ENCODE measurements at places on chromosomes 4 and X.

DNA sequence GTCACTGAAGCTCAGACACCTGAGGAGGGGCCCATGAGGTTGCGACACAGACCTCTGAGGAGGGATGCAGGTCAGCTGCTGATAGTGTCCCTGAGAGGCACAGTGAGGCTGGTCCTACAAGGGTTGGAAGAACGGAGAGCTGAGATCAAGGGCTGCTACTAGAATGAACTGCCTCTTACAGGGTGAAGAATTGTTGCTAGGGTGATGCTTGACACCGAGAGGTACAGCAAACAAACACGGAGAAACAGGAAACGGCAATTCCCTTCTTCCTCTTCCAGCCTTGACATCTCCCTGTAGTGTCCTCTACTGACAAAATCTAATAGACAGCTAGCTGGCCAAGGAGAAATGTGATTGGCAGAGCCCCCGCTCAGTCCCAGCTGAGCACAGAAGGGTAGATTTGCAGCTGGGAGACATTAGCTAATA lies 11.8 kb upstream of the HPGDS start:
- DNase-seq, result no peak
- H3K4me1 ChIP-seq, result no peaks in the 10 kb centered on the region
- H3K4me3 ChIP-seq, result no peak overlapping the region
- H3K36me3 ChIP-seq, result no peaks in the 10 kb centered on the region
- no peak overlapping the region for H3K27ac ChIP-seq

DNA sequence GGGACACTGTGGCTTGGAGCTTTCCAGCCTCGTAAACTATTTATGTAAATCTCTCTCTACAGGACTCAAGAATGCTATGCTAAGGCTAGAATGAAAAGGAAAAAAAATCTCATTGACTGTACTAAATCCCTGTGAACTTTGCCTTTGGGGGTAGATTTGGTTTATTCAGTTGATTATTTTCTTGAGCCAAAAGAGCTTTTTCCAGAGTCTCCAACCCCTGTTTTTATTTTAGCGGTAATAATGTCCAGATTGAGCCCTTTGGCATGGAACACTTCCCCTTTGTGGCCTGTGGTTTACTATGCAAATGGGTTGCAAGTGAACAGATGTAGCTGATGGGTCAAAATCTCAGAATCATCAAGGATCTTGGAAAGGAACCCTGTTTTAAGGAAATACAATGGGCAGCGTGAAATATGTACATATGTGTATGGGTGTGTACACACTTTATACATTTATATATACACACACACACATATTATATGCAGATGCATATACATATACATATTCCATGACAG lies 72.9 kb downstream of the FAM9B start:
- no peak overlapping the region for H3K27ac ChIP-seq
- no peaks in the 10 kb centered on the region for H3K36me3 ChIP-seq
- H3K4me1 ChIP-seq, result no peaks in the 10 kb centered on the region
- no peak for DNase-seq

DNA sequence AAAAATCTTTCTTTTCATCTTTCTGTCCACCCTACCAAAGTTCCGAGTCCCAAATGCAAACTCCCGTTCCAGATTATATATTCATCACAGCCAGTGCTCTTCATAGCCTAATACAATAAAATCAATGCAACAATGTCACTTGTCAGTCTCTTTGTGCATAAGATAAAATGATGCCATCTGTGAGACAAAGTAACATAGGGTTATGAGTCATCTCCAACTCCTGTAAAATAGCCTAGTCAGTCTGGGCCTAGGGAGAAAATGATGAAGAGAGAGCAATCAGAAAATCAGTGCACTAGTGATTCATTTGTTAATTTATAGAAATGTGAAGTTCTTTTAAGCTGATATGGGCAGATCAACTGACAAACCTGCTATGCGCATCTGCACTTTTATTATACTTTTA lies 689.1 kb upstream of the DIAPH2 start:
- H3K27ac ChIP-seq, result no peak overlapping the region
- no peak for DNase-seq
- no peaks in the 10 kb centered on the region for H3K4me1 ChIP-seq
- H3K4me3 ChIP-seq, result no peak overlapping the region

- no peaks in the 10 kb centered on the region for H3K36me3 ChIP-seq
- no peaks in the 10 kb centered on the region for H3K27me3 ChIP-seq
- H3K27ac ChIP-seq, result no peak overlapping the region
- no peaks in the 10 kb centered on the region for H3K4me1 ChIP-seq
- no peak for DNase-seq
Observed at GRCh38 chr4:125727931-125728330, 413.2 kb downstream of the FAT4 start.

- no peaks in the 10 kb centered on the region for H3K4me1 ChIP-seq
- H3K36me3 ChIP-seq, result no peaks in the 10 kb centered on the region
- H3K27me3 ChIP-seq, result no peaks in the 10 kb centered on the region
- no peak for DNase-seq
Observed at GRCh38 chr4:124177647-124178425, 534.7 kb downstream of the ANKRD50 start.

DNA sequence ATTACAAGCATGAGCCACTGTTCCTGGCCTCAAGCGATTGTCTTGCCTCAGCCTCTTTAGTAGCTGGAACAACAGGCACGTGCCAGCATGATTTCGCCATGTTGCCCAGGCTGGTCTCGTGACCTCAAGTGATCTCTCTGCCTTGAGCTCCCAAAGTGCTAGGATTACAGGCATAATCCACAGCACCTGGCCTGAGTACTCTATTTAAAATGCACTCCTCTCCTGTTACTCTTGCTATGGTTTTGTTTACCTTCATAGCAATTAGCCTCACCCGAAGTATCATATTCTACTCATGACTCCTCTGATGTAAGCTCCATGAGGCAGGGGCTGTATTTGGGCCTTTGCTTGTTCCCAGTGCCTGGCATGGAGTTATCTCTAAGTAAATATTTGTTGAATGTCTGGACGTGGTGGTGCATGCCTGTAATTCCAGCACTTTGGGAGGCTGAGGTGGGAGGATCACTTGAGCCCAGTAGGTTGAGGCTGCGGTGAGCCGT lies 92.5 kb upstream of the SLC34A2 start:
- H3K36me3 ChIP-seq, result no peaks in the 10 kb centered on the region
- no peak overlapping the region for H3K27ac ChIP-seq
- no peaks in the 10 kb centered on the region for H3K4me1 ChIP-seq
- no peak overlapping the region for H3K4me3 ChIP-seq
- no peak for DNase-seq

DNA sequence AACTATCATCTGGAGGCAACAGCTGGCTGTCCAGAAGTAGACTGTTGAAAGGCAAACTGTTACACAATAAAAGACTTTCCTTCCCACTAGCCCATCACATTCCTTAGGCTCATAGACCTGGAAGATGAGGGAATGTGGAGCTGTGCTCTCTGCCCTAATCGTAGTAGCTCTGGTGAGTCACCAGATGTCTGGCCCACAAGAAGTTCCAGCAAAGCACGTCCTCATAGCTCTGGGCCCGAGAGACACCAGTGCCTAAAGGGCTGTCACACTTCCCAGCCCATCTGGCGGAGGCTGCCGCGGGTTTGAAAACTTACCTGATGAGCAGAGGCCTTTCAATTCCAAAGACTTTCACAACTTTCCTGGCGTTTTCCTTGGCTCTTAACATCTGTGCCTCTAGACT lies 81.7 kb upstream of the STOX2 start:
- no peak for DNase-seq
- H3K36me3 ChIP-seq, result peaks cover 2% of the 10 kb centered on the region
- peaks cover 3% of the 10 kb centered on the region for H3K4me1 ChIP-seq
- H3K4me3 ChIP-seq, result no peak overlapping the region
- H3K27ac ChIP-seq, result no peak overlapping the region
- H3K27me3 ChIP-seq, result peaks cover 15% of the 10 kb centered on the region

DNA sequence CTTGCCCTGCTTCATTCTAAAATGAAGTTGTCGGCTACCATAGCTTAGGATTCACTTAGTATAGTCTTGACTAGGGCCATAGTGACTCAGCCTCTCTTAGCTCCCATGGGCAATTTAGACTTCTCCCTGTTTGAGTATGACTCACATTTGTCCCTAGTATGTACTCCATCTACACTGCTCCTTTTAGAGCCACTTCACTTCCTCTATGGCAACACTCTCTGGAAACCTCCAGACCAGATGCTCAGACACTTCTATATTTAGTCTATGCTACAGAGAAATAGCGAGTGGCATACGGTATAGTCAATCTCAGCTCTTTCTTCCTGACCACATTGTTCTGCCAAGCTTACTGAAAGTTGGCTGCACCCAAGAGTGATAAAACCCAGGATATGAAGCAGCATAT lies 11.2 kb downstream of the MEPE start:
- no peak overlapping the region for H3K27ac ChIP-seq
- peaks cover 4% of the 10 kb centered on the region for H3K4me1 ChIP-seq
- H3K4me3 ChIP-seq, result no peak overlapping the region
- peaks cover 43% of the 10 kb centered on the region for H3K27me3 ChIP-seq
- DNase-seq, result no peak
- no peaks in the 10 kb centered on the region for H3K36me3 ChIP-seq

DNA sequence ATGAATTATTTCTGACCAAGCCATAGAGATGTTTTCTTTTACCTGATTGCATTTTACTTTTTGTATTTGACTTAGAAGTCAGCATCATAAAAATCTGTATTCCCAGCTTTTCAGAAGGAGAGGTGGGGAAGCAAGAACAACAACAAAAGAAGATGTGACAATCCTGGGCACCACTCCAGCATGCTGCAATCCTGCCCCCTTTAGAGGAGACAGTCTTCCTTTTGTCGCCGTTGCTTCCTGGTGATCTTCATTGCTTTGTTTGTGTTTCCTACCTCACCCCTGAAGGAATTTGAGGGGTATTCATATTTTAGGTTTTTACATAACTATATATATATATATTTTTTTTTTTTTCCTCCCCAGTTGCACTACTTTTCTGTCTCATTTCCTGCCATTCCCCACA lies 3.7 kb downstream of the QRFPR start:
- H3K4me3 ChIP-seq, result no peak overlapping the region
- no peak for DNase-seq
- H3K36me3 ChIP-seq, result peaks cover 5% of the 10 kb centered on the region
- peaks cover 11% of the 10 kb centered on the region for H3K4me1 ChIP-seq
- peaks cover 52% of the 10 kb centered on the region for H3K27me3 ChIP-seq

- no peak overlapping the region for H3K4me3 ChIP-seq
- DNase-seq, result no peak
- H3K27me3 ChIP-seq, result no peaks in the 10 kb centered on the region
- no peaks in the 10 kb centered on the region for H3K36me3 ChIP-seq
Observed at GRCh38 chrX:99820197-99820596, 589.9 kb downstream of the PCDH19 start.

DNA sequence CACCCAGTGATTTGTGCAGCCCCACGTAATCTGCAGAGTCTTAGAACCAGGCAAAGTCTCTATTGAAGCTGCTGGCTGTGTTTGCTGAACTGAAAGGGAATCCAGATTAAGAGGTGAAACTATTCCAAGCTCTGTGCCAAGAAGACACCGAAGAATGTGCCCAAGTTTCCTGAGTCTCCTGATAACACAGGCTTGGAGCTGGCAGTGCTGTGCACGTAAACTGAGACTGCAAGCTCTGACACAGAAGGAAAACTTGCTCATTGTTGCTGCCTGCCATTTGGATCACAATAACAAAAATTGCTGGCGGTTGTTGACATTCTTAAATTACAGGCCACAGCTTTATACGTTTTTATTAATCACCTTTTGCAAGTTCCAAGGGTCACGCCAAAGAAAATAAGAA lies 60.2 kb upstream of the VCX3B start:
- no peak overlapping the region for H3K27ac ChIP-seq
- no peaks in the 10 kb centered on the region for H3K27me3 ChIP-seq
- H3K36me3 ChIP-seq, result no peaks in the 10 kb centered on the region
- DNase-seq, result no peak
- H3K4me1 ChIP-seq, result no peaks in the 10 kb centered on the region
- H3K4me3 ChIP-seq, result no peak overlapping the region

- H3K4me3 ChIP-seq, result no peak overlapping the region
- no peaks in the 10 kb centered on the region for H3K27me3 ChIP-seq
- no peaks in the 10 kb centered on the region for H3K36me3 ChIP-seq
Observed at GRCh38 chr4:85486425-85487086, 11.6 kb downstream of the ARHGAP24 start.

DNA sequence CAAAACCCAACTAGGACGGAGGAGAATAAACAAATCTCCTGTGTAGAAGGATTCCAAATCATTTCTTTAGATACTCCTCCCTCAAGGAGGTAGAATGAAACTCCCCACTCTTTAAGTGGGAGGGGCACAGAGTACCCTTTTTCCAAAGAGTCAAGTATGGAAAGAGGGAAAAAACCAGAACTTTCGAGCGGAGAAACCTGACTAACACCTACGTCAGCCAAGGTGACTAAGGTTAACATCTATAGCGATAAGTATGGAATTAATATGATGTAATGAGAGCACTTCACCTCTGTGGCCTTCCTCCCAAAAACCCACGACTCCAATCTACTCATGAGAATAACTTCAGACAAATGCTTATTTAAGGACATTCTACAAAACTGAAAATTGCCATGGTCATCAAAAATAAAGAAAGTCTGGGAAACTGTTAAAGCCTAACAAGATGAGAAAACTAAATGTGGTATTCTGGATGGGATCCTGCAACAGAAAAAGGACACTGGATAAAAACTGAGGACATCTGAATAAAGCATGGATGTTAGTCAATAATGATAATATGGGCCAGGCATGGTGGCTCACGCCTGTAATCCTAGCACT lies 157.0 kb upstream of the MAP3K15 start:
- H3K4me1 ChIP-seq, result peaks cover 49% of the 10 kb centered on the region
- H3K4me3 ChIP-seq, result no peak overlapping the region
- no peak overlapping the region for H3K27ac ChIP-seq
- no peak for DNase-seq
- no peaks in the 10 kb centered on the region for H3K27me3 ChIP-seq
- peaks cover 18% of the 10 kb centered on the region for H3K36me3 ChIP-seq

DNA sequence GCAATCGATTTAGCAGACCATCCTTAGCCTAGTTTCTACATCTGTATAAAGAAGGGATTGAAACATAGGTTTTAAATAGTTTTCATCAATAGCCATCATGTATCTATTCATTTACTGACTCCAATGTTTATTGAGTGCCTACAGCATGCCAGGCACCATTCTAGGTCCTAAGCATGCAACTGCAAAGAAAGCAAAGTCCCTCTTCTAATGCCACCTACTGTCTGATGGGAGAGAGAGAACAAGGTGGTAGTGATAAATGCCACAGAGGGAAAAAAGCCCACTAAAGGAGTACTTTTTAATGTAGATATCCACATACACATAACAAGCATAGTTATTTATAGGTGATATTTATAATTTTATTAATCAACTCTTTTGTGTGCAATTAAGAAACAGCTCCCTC lies 67.6 kb upstream of the PPARGC1A start:
- H3K27ac ChIP-seq, result no peak overlapping the region
- H3K4me3 ChIP-seq, result no peak overlapping the region
- H3K36me3 ChIP-seq, result no peaks in the 10 kb centered on the region
- no peaks in the 10 kb centered on the region for H3K4me1 ChIP-seq
- H3K27me3 ChIP-seq, result no peaks in the 10 kb centered on the region

GRCh38 chr4:56817840-56818491 lies 3.5 kb downstream of the SPINK2 start:
- H3K36me3 ChIP-seq, result no peaks in the 10 kb centered on the region
- H3K4me1 ChIP-seq, result peaks cover 15% of the 10 kb centered on the region
- no peak overlapping the region for H3K27ac ChIP-seq
- no peak for DNase-seq

GRCh38 chrX:69020316-69020715 lies 144.9 kb downstream of the PJA1 start:
- no peak for DNase-seq
- H3K27me3 ChIP-seq, result no peaks in the 10 kb centered on the region
- no peaks in the 10 kb centered on the region for H3K36me3 ChIP-seq
- no peak overlapping the region for H3K27ac ChIP-seq

- no peaks in the 10 kb centered on the region for H3K36me3 ChIP-seq
- no peak overlapping the region for H3K4me3 ChIP-seq
- no peaks in the 10 kb centered on the region for H3K4me1 ChIP-seq
- H3K27ac ChIP-seq, result no peak overlapping the region
Observed at GRCh38 chr4:13903901-13904300, 276.4 kb upstream of the BOD1L1 start.

Measured in effector memory CD8-positive, alpha-beta T cell (primary cell).